ENCODE measurements at places on chromosomes 11 and 22. TPM values are rescaled to one million over a fixed set of nuclear protein-coding genes. Genes with fewer than 3 reads are reported as not detected.

DNA sequence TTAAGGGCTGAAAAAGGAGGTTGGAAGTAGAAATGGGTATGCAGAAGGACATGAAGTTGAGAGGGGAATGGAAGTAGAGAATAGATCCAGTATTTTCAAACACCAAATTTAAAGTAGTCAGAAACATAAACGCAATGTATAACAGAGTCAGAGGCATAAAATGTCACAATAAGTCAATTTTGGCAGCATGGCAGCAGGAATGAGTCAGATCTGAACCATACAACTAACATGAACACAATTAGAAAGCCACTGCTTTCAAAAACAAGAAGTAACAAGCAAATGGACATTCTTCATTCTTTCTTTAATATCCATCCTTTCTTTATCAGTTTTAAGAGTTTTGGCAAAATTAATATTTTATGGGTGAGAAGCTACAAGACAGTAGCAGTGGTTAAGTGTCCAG lies 2.5 kb downstream of the CHORDC1 start:
- peak; percentile 52 for DNase-seq

Gene OR2AG1
- not detected for total RNA-seq

Gene MAPK8IP2
- 0.88 TPM for total RNA-seq

Gene ADSL
- total RNA-seq: 66.2 TPM

Gene MS4A6E
- not detected for total RNA-seq
